ENCODE measurements at places on chromosomes 12 and 14.

DNA sequence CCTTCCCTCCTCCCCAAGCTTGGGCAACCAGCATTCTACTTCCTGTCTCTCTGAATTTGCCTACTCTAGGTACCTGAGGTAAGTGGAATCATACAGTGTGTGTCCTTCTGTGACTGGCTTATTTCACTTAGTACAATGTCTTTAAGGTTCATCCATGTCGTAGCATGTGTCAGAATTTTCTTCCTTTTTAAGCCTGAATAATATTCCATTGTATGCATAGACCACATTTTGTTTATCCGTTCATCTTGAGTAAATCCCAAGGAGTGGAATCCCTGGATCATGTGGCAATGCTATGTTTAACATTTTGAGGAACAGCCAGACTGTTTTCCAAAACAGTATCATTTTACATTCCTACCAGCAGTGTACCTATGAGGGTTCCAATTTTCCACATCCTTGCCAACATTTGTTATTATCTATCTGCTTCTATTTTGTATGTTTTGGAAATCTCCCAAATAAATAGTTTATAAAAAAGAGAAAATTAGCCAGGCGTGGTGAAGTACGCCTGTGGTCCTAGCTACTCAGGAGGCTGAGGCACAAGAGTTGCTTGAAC, 12.4 kb downstream of the HSP90AA1 start:
- no peak for DNase-seq

DNA sequence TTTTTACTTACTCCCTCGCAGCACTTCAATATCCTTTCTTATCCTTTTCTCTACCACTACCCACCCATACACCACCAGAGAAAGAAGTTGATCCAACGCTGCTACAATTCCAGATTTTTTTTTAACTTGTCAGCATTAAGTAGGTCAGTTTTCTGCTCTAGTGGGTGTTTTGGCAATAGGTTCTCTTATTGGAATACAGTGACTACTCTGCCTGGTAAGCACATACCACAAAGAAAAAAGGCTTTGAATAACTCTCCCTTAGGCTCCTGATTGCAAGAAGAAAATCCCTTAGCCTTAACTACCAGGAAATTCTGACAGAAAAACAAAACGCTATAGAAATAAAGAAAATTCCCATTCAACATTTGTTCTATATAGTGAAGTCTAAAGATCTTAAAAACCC, 72.0 kb downstream of the NUMB start:
- no peak for DNase-seq

GRCh38 chr12:75528692-75529091, 17.3 kb upstream of the KRR1 start:
- no peak for DNase-seq

- no peak for DNase-seq
These were observed 40.9 kb upstream of the FZD10 start for GRCh38 chr12:130121226-130122000.

GRCh38 chr12:42326541-42327226, 717 bp downstream of the PPHLN1 start:
- DNase-seq = peak; percentile 73

- no peak for DNase-seq
These were observed 41.7 kb upstream of the PRIMA1 start for GRCh38 chr14:93829839-93830481.

DNA sequence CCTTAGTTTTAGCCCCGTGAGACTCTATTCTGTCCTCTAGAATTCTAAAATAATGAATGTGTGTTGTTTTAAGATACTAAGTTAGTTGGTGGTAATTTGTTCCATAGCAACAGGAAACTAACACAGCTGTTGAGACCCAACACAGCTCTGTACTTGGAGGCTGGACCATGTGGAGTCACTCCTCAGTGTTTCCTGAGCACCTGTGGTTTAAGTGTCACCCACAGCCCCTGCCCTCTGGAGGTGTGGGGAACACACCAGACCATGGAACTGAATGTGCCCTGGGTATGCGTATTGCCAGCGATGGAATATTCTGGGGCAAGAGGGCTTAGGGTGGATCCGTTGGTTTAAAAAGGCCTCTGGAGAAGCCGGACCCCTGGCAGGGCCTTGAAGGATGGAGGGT, 16.6 kb upstream of the GPR68 start:
- no peak for DNase-seq

DNA sequence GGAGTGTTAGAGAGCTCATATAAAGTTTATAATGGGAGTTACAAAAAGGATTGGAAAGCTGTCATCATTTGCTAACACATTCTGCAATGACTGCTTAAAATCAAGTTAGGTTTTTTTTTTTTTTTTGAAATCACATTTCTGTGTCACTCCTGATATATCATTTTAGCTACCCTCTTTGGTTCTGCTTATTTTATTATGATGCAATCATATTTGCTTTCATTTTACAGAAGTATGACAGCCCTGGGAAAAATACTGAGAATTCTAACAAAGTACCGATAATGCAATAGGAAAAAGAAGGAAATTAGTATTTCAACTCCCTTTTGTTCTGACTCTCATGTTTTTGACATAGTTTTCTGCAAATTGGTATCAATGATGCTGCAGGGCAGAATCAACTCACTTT, 71.6 kb upstream of the MDGA2 start:
- no peak for DNase-seq

DNA sequence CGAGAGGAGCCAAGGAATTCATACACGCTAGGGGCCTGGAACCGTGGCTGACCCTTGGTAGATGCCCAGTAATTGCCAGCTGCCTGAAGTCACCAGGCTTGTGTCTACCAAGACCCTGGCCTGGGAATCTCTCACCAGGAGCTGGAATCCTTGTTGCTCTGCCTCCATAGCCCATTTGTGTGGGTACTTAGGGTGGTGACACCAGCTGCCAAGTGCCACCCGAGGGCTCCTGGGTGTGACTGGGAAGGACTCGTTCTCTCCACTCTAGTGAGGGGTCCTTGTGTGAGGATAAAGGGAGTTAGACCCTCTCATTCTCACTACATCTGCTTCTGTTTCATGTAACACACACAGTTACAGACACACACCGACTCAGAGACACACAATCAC, 17.9 kb downstream of the SERPINA1 start:
- no peak for DNase-seq

- peak; percentile 82 for DNase-seq
These were observed 54.7 kb downstream of the FGD4 start for GRCh38 chr12:32454075-32454474.

DNA sequence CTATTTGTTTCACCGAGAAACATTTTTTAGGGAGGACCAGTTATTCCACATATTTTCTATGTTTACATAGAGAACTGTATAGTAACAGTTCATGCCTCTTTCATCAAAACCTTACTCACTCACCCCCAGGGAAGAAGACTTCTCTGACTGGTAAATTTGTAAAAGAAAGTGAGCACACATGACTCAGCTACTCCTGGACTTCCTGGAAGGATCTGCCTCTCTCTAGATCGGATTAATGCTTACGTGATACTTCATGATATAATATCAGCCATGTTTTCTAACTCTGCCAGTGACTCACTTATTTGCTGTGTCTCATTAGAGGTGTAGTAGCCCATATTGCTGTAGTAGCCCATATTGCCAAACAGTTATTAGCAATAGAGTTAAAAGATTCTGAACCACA, 494.3 kb upstream of the ATXN7L3B start:
- DNase-seq = peak; percentile 100

GRCh38 chr14:31835049-31835448, 242.1 kb upstream of the ARHGAP5 start:
- peak; percentile 55 for DNase-seq

DNA sequence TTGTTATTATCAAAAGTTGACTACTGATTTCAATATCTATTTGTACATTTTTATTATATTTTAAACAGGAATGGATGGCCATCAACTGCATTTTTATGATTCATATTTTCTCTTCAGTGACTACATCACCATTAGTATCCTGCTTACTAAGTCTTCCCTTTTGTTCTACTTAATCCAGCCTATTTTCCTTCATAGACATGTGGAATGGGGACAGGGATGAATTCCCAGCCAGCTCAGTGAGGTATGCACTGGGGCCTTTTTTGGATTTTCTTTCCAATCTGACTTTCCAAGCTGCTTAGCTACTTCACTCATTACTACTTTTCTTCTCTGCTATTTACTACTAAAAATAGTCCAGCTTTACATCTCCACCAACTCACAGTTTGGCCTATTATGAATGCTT, 38.4 kb downstream of the AKAP6 start:
- peak; percentile 78 for DNase-seq

- DNase-seq = no peak
These were observed 63.5 kb downstream of the FGD4 start for GRCh38 chr12:32462908-32463307.

DNA sequence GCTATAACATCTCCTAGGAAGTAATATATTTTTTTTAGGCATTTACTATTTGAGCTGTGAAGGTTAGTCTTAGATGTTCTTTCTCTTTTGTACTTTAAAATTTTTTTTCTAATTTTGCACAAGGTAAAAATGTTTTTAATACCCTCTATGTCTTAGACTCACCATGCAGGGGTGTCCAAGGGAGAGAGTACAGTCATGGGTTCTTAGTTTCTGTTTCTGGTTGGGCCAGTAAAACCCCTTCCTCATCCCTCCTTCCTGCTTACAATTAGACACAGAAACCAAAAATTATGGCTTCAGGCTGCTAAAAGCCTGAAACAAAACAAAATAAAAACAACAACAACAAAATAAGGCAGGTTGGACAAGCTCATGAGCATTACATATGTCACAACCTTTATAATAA, 193.0 kb downstream of the SYT1 start:
- no peak for DNase-seq

- DNase-seq = peak; percentile 72
These were observed 3.5 kb upstream of the NFE2 start for GRCh38 chr12:54304187-54304810.

GRCh38 chr14:92684801-92685560, 63.4 kb downstream of the LGMN start:
- DNase-seq = no peak

DNA sequence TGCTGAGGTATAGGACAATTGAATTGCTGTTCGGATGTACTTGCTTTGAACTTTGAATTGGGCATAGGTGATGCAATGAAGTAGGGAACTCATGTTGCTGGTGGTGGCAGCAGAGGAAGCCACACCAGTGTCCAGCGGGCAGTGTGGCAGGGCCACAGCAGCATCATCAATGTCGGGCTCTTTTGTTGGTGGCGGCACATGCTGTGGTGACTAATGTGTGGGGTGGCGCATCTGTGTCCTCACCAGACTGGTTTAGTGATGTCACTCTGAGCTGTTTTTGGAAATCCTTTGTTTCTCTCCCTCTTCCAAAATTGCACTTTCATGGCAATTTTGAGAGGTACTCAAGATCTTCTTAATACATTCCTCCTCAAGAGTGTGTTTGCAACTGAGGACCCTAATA, 187.6 kb downstream of the ETNK1 start:
- peak; percentile 20 for DNase-seq

DNA sequence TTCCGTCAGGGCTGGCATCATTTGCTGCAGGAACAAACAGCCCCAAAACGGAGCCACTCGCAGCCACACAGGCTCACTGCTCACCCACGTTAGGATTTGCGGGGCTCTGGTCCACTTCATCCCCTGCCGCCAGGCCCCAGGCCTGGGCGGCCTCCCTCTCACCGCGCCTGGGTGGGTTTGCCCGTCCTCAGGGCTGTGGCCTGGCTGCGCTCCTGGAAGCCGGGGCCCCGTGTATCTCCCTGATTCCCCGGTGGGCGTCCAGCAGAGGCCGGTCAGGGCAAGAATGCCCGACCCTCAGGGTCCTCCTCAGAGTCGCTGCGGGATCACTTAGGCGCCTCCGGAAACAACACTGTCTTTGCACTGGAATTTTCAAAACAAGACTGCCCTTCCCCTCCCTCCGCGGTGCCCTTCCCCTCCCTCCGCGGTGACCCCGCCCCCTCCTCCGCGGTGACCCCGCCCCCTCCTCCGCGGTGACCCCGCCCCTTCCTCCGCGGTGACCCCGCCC, 15.7 kb upstream of the FBRSL1 start:
- DNase-seq = no peak

DNA sequence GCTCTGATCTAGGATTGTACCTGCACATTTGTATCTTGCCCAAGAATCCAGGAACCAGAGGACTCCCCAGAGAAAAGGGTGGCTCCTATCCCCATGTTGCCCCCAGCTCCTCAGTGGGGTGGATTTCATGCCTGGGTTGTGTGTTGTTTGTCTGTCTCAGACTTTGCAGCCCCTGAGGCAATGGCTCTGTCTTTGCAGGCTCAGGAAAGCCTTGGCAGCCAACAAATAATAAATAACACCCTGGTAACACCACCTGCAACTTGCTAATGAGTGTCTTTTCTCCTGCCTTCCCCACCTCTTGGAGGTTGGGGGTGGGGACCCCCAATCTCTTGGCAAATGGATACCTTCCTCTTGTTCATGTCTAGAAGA, 65.2 kb upstream of the CISTR start:
- peak; percentile 30 for DNase-seq

- peak; percentile 73 for DNase-seq
These were observed 239.1 kb downstream of the SSPN start for GRCh38 chr12:26434299-26435068.

GRCh38 chr12:94336211-94336925, 123.3 kb downstream of the CEP83 start:
- DNase-seq = peak; percentile 43

DNA sequence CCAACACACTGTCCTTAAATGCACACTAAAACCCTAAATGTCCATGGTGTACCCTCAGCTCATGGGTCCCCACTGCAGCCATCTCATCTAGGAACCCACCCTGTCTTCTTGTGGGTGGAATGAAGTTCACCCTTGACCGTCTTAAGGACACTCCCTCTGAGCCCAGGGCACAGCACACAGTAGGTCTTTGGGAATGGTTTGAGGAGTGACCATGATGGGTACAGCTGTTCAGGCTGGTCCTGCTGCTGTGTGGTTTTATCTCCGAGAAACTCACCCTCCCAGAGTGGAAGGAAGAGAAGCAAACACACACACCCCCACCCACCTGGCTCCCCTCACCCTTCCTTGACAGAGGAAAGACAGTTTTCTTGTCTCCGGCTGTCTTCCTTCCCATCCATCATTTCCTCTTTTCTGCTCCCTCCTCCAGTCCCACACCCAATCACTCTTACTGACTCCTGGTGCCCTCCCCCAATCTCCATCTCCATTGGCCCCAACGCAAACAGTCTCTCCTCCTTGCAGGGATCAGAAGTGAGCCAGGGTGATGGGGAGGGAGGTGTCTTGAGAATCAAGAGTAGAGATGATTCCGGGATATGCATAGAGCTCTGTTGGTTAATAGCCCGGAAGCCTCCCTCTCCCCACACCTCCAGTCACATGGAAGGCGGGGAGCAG, 105.9 kb upstream of the LHX5 start:
- no peak for DNase-seq

GRCh38 chr12:28158353-28158752, 31.9 kb upstream of the CCDC91 start:
- no peak for DNase-seq

- no peak for DNase-seq
These were observed 214.3 kb downstream of the DPF3 start for GRCh38 chr14:72679536-72680151.

Measured in bronchial epithelial cell (primary cell).